Stimulated activated CD4-positive, alpha-beta T cell treated with anti-CD3 and anti-CD28 coated beads, Interleukin-15, amount 100 ng/mL, for 24 hours (primary cell): ENCODE measurements at places on chromosomes 3 and 15.

DNA sequence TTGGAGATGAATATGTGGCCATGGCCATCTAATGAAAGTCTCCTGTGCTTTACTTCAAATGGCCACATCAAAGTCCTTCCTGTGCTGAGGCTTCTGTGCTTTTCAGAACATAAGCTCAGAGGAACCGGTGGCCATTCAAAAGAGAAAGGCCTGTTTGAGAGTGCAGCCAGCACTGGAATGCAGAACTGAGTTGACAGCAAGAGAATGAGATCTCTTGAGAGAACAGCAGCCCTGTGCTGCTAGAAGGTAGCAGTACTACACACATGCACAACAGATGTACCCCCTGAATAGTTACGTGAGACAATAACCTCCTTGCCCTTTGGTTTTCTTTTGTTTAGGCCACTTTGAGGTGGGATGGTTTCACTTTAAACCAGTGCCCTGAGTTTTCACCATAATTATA is 292.5 kb downstream of the PTPRG start:
- DNase-seq = no peak

DNA sequence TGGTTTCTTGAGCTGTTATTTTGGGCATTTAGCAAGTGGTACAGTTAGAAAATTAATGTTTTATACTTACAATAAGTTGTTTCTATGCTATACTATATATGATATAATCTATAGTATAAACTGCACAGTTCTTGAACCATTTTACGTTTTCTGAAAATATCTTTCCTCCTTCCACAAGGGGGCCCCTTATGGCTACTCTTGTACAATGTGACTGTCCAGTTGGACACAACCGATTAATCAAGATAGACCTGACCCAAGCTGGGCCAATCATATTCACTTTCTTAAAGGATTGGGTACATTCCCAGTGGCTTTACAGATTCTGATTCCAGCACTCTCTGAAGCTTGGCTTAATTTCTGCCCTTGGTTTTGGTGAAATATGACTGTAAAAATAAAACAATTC is 953.4 kb downstream of the AGBL1 start:
- no peak for DNase-seq

DNA sequence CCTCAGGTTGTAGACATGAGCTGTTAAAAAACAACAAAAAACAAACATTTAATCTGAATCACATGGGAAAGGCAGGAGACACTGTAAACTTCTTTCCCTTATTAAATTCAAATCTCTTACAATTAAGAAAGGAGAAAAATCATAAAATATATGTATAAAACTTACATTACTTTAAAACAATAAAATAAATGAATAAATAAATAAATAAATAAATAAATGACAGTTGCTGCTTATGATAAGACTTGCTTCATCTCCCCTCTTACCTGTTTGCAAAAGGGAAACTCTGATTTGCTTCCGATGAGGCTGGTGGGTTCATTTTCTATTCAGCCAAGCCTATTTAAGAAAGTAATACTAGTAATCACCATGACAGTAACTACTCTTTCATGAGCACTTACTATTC is 353.4 kb upstream of the TBL1XR1 start:
- no peak for DNase-seq

- DNase-seq = no peak
Observed at GRCh38 chr15:100769975-100770340, 109.7 kb upstream of the ALDH1A3 start.

- DNase-seq = no peak
Observed at GRCh38 chr3:46468753-46469600, 4.3 kb upstream of the LTF start.

GRCh38 chr3:17579289-17580031 is 163.0 kb downstream of the TBC1D5 start:
- no peak for DNase-seq

DNA sequence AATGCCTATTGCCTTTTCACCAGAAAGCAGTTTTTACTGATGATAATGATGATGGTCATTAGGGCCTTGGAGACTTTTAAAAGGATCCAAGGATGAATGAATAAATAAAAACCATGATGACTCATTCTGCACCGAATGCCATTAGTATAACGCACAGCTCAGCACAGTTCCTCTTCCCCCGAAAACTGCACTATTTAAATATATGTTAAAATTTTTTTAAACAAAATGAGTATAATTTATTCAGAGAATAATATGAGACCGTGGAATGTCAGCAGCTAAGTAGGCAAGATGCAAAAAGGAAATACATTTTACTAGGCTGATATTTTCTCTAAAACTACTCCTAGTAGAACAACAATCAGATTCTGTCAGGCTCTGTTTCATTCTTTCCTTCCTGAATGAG is 83.4 kb upstream of the NANOGP8 start:
- DNase-seq = no peak

DNA sequence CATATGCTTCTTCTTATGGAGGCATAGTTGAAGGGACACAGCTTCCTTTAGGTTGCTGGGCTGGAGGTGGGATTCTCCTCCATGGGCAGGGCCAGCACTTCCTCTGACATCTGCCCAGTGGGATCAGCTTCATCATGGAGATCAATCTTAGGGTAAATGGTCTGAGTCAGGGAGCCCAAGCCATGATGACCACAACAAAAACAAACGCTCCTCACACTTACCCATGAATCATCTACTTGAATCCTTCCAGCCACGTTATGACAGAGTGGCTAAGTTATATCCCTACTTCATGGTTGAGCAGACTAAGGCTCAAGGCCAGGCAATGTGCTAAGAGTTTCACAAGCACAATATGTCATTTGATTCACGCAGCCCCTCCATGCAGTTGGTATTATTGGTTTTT is 87.2 kb upstream of the NMNAT3 start:
- no peak for DNase-seq

DNA sequence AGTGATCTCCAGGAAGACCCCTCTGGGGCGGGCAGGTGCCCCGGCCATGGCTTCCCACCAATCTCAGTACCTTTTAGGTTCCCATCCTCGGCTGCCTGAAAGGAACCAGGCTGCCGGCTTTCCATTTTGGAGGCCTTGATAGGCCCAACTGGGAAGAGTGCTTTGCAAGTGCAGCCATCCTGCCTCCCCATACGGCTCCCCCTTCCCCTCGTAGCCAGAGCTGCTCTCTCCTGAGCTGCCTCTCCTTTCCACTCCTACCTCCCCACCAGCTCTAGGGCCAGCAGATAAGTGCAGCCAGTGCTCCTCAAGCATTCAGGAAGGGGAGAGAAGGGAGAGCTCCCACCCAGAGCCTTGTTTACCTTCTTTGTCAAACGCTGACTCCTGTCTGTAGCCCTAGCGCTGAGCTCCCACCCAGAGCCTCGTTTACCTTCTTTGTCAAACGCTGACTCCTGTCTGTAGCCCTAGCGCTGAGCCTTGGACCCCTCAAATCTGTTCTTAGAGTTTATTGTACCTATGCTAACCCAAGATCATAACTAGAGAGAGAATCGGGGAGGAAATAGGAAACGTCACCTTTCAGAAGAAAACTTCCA is 133.0 kb downstream of the LRRK1 start:
- DNase-seq = no peak

- no peak for DNase-seq
Observed at GRCh38 chr3:73465926-73466325, 158.8 kb downstream of the PDZRN3 start.

- no peak for DNase-seq
Observed at GRCh38 chr3:18385706-18386105, 39.4 kb downstream of the SATB1 start.

- DNase-seq = no peak
Observed at GRCh38 chr3:109325109-109325508, 8.8 kb upstream of the DPPA2 start.

GRCh38 chr3:25273582-25274171 is 154.4 kb upstream of the RARB start:
- DNase-seq = no peak

DNA sequence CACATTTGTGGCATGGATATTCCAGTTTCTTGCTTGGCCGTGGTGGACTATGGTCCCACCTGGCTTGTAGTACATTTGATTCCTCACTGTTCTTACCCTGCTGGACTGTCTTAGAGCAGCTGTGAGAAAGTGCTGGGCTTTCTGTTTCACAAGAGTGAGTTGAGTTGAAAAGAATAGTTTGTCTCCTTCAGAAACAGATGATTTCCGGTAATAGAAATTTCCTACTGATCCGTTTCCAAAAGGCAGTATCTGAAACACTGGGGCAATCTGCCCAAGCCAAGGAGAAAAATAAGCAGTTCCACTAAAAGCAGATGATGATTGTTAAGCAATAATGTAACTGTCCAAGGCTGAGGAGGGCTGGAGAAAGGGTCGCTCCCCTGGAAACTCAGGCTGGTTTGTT is 96.0 kb downstream of the SUCLG2 start:
- DNase-seq = no peak

DNA sequence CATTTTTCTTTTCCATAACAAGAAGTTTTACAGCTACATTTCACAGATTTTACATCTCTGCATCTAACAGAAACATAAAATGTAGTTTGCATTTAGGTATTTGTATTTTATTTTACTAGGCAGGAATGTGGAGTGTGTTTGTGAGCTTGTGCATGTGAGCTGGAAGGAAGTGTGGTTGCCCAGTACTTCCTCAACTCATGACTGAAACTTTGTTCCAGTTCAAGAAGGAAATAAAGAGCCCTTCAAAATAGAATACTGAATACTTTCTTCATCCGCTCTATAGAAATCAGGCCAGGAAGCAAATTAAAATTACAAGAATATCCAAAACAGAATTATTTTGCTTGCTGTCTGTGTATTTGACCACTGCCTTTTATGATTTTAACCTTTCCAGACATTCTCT is 81.3 kb downstream of the CHL1 start:
- DNase-seq = no peak

DNA sequence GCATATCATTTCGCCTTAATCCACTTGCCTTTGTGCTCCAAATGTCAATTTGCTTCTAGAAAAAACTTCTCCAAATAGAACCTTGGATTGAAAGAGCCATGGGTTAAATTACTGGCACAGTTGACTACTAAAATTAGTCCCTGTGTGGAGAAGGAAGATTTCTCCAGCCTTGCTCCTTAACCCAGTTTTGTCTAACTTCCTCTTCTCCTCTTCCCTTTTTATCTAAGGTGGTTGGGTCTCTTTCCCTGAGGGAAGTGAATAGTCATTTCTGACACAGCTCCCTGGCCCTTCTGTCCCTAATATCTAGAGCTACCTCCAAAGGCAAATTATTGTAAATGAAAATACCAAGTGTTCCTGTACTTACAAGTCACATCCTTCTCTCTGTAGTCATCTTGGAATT is 527.9 kb upstream of the TBL1XR1 start:
- DNase-seq = no peak

DNA sequence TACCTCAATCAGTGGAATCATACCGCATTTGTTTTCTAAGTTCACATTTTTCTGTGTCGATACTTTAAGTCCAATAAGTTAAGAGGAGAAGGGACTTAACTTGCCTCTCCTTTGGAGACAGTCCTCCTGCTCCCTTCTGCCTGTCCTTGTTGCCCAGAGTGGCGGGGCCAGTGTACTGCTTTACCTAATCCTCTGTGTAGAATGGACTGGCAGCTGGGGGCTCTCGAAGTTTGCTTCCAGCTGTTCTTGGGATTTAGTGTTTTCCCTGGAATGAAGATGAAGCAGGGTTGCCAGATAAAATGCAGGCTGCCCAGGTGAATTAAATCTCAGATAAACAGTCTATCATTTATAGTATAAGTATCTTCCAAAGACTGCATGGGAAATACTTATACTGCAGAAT is 287.6 kb upstream of the C2CD4B start:
- DNase-seq = no peak

DNA sequence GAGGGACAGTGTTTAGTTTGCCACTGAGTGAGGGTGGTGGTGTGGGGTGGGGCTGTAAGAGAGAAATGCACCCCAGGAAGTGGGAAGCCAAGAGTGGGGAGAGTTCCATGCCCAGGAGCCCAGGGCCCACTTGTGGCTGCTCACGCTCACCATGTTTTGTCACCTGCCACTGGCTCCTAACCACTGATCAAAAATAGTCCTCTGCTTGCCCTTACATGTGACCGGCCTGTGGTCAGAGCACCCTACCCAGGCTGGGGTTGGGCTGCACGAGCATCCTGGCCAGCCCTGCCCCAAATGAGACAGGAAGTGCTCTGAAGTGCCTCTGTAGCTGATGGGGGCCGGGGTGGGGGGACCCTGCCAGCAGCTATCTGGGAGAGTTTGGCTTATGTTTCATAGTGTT is 216.3 kb downstream of the RPLP1 start:
- no peak for DNase-seq

GRCh38 chr3:5429517-5429890 is 242.0 kb downstream of the EDEM1 start:
- DNase-seq = no peak

GRCh38 chr3:34111361-34111760 is 312.9 kb downstream of the PDCD6IP start:
- no peak for DNase-seq

DNA sequence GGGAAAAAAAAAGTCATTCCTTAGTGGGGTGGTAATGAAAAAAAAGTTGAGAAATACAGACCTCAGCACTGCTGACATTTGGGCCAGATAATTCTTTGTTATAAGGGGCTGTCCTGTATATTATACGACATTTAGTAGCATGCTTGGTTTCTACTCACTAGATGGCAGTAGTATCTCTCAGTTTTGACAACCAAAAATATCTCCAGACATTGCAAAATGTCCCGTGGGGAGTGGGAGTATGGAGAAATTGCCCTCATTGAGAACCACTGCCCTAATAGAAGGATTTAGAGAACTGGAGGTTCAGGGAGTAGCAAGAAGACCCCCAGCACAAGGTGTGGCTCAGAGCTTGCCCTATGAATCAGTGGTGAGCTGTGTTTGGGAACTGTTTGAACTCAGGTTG is 28.6 kb upstream of the TEX264 start:
- no peak for DNase-seq

GRCh38 chr15:91219206-91219605 is 119.1 kb downstream of the SV2B start:
- DNase-seq = no peak

- DNase-seq = no peak
Observed at GRCh38 chr3:71521940-71522876, 61.3 kb downstream of the FOXP1 start.

DNA sequence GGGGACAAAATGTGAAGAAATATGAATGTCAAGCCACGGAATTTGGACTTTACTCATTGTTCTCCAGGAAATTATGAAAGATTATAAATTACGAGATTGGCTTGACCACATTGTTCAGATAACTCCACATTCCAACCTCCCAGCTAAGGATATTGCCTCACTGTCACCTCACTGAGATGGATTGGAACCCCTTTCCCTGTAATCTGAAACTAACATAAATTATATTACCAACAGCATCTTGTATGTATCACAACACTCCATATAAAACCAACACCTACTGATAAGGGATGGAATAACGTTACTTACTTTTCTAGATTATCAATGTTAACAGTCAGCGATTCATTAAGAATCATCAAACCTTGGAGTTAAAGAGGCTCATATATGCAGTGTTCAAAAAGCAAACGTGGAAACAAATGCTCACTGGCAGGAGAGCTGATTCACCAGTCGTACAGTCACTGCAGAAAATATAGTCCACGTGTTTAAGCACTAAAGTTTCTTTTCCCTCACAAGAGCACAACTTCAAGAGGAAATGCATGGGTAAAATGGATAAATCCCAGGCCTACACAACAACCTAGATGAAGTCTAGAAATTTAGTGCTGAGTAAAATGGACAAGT is 451.5 kb downstream of the FGF12 start:
- DNase-seq = no peak
